ENCODE measurements at places on chromosomes 5 and 9. TPM values are rescaled to one million over a fixed set of nuclear protein-coding genes. Genes with fewer than 3 reads are reported as not detected.

Gene OMD
- 0.07 TPM for total RNA-seq

Gene OLFM1
- 0.46 TPM for total RNA-seq

Gene FREM1
- total RNA-seq, result 0.20 TPM

GRCh38 chr9:129223551-129224208, 45.6 kb upstream of the IER5L start:
- DNase-seq, result no peak

- no peak for DNase-seq
These were observed 5.6 kb upstream of the GPX3 start for GRCh38 chr5:151014680-151015343.

Gene HARS2
- total RNA-seq, result 26.9 TPM

GRCh38 chr9:125950880-125951471, 203.8 kb downstream of the PBX3 start:
- no peak for DNase-seq

Gene MEIKIN
- not detected for total RNA-seq

DNA sequence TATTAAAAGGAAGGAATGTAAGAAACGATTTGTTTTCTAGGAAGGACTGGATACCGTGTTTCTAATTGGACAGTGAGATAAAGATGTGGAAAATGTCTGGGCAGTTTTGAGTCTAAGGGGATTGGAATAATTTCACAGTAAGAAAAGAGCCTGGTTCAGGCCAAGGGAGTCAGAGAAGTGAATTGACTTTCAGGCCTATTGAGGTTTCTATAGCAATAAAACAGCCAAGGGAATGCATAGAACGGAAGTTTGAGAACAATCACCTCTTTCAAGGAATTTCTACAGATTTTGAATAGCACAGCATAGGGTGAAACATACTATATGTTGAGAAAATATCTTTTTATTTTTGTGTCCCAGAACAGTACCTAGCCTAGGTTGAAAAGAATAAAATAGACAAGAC, 271.6 kb upstream of the TRPM3 start:
- DNase-seq, result no peak

GRCh38 chr9:128434340-128434739, 13.7 kb downstream of the CERCAM start:
- no peak for DNase-seq

DNA sequence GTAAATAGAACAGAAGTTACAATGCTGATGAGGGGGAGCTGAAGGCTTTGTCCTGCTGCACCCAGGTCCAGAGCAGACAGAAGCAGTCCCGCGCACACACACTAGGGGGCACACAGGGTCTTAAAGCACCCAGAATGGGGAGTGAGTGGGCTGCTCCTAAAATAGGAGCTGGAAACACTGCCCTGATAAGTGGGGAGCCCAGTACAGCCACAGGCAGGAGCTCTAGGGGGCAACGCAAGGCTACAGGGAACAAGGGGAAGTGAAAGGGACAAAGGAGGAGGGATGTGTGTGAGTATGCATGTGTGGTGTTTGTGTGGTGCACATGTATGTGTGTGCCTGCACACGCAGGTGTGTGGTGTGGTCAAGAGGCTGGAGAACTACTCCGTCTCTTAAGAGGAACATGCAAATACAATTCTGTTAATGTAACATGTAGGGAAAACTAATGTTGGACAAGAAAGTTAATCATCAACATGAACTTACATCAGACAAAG, 191.5 kb downstream of the ROR2 start:
- DNase-seq, result no peak

GRCh38 chr5:168681556-168682183, 102.5 kb upstream of the PANK3 start:
- DNase-seq, result peak; percentile 19

DNA sequence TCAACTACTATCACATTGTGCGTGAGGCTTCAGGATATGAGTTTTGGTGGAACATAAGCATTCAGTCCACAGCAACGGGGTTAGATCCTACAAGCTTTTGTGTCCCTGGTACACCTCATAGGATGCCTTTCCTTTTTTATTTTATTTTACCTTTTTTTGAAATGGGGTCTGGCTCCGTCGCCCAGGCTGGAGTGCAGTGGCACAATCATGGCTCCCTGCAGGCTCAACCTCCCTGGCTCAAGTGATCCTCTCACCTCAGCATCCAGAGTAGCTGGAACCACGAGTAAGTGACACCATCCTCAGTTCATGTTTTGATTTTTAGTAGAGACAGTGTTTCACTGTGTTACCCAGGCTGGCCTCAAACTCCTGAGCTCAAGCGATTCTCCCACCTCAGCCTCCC, 86.0 kb upstream of the RAI14 start:
- DNase-seq, result no peak

Gene OR1J2
- not detected for total RNA-seq

- DNase-seq, result no peak
These were observed 81.4 kb upstream of the PIK3R1 start for GRCh38 chr5:68134033-68134668.

DNA sequence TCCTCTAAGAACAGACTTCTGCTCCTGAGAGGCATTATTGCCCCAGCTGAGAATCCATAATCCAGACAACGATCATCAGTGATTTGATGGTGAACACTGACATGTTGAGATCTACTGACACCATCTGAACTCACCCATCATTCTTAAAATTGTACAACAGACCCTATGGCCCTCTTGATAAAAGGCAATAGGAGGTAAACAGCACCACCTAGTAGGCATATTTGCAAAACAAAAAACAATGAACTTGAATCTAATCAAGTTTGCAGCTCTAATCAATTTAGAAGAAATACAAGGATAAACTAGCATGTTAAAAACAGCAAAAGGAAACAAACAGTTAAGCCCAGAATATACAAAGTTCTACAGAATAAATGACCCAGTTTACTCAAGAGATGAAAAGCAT, 89.6 kb downstream of the SFXN1 start:
- no peak for DNase-seq

GRCh38 chr9:16442622-16443021, 427.8 kb downstream of the BNC2 start:
- DNase-seq, result no peak

Gene FAM78A
- total RNA-seq, result 3.7 TPM

DNA sequence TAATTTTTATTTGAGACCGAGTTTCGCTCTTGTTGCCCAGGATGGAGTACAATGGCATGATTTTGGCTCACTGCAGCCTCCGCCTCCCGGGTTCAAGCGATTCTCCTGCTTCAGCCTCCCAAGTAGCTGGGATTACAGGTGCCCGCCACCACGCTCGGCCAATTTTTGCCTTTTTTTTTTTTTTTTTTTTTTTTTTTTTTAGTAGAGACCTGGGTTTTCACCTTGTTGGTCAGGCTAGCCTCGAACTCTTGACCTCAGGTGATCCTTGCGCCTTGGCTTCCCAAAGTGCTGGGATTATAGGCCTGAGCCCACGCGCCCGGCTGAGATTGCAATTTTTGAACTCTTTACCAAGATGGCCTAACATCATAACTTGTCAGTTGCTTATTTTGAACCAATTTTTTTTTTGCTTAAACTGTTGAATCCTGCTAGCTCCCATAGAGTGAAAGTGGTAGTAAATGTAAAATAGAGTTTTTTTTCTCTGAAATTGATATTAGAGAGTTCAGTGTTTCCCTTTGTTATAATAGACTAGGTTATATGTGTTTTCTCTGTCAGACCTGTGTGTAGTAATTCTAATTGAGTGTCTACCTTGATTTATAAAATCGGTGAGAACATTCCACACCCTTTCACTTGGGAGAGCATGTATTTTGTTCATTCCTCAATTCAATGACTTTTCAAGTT, 3.8 kb downstream of the GPBP1 start:
- DNase-seq, result no peak

DNA sequence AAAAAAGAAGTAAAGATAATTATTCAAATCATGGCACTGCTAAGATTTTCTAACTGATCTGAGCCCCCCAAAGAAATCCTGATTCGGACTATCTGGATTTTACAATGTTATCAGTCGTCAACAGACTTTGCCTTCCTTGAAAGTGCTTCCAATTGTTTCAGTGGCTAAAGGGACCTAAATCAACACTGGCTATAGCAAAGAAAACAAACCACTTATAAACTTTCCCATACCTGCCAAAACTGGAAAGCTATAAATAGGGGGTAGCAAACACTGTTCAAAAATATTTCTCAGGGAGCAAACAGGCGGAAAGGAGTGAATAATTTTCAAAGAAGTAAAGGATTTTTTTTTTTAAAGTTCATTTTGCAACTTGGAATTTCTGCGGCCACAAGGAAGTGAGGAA, 105.6 kb upstream of the LIFR start:
- peak; percentile 45 for DNase-seq

DNA sequence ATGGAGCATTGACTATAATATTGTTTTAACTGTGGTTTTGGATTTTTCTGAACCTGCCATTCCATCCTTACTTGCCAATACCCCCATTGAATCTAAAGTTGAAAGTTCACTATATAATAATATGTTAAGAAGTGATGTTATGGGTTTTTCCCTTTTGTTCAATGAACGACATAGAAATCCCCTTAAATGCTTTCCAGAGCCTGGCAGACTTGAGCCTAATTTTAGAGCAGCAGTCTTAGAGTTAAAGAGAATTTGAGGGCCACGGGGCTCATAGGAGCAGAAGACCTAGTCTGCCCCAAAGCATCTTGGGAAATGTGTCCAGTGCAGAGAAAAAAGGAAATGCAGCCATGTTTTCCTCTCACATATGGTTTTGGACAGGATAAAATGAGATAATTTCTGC, 146.1 kb upstream of the SLC44A1 start:
- no peak for DNase-seq

DNA sequence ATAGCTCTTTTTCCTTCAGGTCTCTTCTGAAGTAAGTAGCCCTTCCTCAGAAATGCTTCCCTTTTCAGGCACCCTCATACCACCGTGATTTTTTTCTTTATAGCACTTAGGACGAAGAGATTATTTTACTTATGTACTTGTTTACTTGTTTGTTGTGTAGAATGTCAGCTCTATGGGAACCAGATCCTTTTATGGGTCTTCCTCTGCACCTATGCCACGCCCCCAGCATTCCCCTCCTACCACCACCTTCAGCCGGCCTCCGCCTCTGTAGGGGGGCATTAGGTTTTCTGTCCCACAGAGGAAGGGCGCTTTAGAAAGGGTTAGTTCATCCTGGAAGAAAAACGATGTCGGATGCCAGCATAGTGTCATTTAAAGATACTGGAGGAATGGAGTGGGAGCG, 1.8 kb downstream of the CDKN2B-AS1 start:
- DNase-seq, result no peak

DNA sequence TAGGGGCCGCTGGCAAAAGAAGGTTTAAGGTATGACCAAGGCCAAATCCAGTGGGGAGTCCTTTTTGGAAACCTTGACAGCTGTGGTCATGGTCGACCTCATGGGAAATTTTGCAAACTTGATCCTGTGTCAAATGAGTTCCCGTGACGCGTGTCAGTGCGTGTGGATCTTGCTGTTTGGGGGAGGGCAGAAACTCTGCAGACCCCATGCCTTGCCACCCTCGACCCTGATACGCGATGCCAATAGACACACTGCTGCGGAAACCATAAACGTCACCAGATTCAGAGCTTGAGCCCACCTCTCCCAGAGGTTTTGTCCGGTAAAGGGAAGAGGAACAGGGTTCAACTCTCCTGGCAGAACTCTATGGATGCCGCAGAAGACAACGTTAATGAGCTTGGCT, 104.7 kb downstream of the ADAMTS2 start:
- no peak for DNase-seq

DNA sequence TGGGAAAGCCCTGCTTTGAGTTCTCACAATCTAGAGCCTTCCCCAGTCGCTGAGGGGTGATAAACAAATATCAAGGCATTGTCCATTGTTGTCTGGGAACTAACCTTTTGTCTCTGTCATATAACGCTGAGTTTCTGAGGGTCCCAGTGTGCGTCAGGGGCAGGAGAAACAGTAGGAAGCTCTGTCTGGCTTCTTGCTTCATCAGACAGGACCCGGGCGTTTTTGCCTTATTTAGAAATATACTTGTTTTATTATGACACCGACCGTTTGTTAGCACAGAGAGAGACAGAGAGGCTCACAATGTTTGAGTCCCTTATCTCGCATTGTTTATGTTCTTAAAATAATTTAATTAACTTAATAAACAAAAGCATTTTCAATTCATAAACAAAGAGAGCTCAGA, 204.9 kb upstream of the GAS1 start:
- DNase-seq, result no peak

Gene KCNMB1
- total RNA-seq, result 0.35 TPM

DNA sequence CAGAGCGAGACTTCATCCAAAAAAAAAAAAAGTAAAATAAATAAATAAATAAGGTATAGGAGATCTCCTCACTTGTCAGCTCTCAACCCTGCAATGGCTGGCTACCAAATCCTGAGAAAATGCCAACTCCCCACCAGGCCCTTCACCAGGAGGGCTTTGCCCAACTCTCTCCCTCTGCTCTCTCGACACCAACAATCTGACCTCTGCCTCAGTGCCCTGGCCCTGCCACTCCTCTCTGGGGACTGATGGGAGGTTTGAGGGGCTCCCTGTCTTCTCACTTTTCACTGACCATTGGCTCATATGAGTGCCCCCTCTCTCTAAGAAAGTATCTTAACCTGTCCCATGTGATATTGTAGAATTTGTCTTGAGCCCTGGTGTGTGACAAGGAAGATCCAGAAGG, 52.6 kb upstream of the SH3PXD2B start:
- no peak for DNase-seq

Gene TMEM252
- total RNA-seq, result not detected
